Myometrial cell (primary cell): ENCODE measurements at places on chromosomes 1 and 21. TPM values are rescaled to one million over a fixed set of nuclear protein-coding genes. Genes with fewer than 3 reads are reported as not detected.

Gene DIO1
- total RNA-seq, result not detected in 2 replicates

Gene ZBTB37
- total RNA-seq, result 1.2 and 1.9 TPM in 2 replicates

Gene OLFML2B
- total RNA-seq, result 1.2 and 2.0 TPM in 2 replicates

Gene KCNA2
- total RNA-seq, result not detected in 2 replicates
